ENCODE measurements at places on chromosomes 6 and 20.
A peak's percentile ranks its signal among the peaks of the same experiment; 100 is the strongest.

DNA sequence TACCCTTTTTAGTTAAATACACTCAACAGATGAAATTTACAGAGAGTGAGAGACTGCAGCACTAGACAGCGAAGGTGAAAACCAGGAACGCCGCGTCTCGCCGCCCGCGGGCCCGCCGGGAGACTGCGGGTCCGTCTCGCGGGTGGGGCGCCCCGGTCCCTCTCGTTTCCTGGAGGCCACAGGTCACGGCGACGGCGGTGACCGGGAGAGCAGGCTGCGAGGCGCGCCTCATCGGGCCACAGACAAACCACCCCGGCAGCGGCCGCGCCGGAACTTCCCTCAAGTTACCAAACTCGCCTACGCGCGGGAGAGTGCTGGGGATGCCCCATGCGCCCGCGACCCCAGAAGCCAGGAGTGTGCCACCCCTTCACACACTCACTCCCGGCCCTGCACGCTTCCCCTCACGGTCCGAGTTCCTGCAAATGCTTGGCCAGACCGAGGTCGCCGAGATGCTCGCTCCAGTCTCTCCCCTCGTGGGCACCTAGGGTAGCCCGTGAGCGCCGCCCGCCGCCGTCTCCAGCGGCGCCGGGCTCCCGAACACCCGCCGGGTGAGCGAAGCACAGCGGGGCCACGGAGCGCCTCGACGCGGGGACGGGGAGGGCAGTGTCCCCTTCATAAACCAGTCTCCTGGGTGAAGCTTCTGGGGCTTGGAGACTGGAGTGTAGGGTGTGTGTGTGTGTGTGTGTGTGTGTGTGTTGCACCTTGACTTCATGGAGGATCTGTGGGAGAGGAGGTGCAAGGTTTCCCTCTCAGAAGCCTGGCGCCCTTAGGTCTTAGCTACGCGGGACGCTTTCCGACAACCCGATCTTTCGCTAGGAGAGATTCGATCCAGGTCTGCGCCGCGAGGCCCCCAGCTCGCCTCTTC lies 1.4 kb downstream of the BACH2 start:
- peak; percentile 78 for DNase-seq

GRCh38 chr6:165777680-165778079 lies 114.6 kb upstream of the PDE10A start:
- no peak for DNase-seq

GRCh38 chr6:29926413-29927274 lies 15.7 kb upstream of the HLA-A start:
- peak; percentile 68 for DNase-seq

- DNase-seq = peak; percentile 4
Observed at GRCh38 chr6:111427341-111428116, 55.5 kb downstream of the REV3L start.
